Thymus (tissue), 14 donors: ENCODE measurements at places on chromosomes 5 and 9.
A peak's percentile ranks its signal among the peaks of the same experiment; 100 is the strongest.

DNA sequence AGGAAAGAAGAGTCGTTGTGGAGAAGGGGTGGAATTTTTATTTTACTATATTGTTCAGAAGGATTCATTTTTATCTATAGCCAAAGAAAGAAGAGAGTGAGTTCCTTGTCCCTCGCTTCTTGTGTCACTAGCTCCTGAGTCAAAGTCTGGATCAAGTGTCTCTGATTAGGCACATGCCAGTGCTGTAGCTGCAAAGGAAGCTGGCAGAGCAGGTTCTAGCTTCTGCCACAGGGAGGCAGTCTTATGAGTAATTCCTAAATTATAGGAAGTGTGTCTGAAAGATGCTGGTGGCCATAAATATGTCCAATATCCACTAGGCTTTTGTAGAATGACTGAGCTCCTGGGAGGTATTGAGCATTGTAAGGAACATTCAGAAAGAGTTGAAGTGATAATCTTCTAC, 84.7 kb downstream of the DOCK2 start:
- DNase-seq = no peak

DNA sequence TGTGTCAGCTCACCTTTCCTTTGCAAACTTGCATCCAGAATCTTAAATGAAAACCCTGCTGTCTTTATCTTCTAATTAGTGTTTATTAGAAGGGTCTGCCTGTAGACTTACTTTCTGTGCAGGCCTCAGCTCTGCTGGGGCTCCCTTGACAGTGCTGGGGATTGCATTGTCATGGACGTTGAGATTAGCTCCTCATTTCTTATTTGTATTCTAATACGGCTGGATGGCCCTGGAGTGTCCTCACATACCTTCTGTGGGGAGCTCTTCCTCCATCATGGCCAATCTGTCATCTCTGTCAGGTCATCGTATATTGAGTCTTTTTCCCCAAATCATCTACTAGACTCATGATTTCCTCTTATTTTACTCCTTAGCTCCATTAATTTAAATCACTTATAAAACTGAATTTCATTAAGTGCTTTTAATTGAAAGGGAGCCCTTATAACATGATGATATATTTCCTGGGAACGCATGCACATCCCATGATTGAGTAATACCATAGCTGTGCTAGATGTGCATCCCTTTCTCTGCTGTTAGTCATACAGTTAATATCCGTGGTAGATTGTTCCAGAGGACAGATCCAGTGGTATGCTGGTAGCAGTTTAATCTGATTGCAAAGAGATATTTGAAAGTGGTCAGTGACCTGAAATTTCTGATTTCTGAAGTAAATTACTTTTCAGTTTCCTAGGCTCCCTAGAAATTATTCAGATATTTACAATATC, 61.6 kb downstream of the ICE1 start:
- DNase-seq = no peak

DNA sequence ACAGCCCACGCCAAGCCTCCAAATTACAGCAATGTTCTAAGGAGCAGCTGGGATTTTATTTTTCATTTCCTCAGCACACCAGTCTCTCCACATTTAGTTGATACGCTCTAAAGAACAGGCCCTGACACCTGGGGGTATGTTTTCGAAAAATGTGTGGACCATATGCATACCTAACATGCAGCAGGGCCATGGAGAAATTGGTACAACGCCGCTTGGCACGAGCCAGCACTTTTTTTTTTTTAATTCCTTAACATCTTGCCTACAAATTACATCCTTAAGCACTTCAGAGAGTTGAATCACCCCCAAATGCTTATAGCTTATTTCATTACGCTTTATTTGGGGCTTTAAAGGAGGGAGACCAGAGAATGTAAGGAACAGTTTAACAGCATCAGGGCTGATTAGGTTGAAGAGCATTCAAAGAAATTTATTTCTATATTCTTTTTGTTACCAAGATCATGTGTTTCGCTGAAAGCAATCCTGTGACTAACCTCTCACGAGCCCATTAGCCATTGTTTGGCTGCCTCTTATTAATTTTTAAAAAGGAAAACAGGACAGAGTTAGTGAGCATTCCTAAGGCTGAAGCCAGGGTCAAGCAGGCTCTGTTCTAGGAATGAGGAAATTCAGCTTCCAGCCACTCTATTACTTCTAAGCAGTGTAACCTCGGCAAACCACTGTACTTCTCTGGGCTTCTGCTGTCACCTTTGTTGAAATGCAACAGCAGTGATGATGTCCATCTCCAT, 173.8 kb downstream of the ACTL7B start:
- DNase-seq = no peak

GRCh38 chr5:179791881-179792611, 1.7 kb upstream of the LTC4S start:
- no peak for DNase-seq

GRCh38 chr5:157143127-157143971, 684 bp upstream of the MED7 start:
- DNase-seq = peak; percentile 41

DNA sequence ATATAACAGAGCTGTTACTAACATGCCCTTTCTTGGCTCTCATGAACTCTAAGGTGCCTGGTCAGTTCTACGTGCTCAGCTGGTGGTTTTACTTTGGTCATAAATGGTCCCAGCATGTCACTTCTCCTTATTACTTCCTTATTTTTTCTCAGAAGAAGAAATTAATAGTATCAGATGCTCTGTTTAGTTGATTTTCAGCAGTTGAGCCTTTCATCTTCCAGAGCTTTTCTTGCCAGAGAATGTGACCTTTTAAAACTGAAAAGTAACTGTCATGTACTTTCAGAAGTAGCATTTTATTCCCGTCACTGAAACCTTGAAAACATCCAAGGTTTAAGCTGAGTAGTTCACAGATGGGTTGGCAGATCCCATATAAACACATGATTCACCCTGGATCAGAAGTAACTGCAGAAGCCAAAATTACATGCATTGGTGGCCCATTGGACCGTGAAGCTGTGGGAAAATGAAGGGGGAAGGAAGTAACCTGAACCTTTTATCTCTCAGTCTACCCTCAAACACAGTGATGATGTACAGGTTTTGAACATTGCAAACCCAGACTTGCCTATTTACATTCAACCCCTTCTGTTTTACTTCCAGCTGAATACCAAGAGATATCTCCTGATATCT, 50.5 kb downstream of the HACD4 start:
- no peak for DNase-seq

- DNase-seq = no peak
Measured at GRCh38 chr5:9851458-9851857, 221.3 kb upstream of the TAS2R1 start.

DNA sequence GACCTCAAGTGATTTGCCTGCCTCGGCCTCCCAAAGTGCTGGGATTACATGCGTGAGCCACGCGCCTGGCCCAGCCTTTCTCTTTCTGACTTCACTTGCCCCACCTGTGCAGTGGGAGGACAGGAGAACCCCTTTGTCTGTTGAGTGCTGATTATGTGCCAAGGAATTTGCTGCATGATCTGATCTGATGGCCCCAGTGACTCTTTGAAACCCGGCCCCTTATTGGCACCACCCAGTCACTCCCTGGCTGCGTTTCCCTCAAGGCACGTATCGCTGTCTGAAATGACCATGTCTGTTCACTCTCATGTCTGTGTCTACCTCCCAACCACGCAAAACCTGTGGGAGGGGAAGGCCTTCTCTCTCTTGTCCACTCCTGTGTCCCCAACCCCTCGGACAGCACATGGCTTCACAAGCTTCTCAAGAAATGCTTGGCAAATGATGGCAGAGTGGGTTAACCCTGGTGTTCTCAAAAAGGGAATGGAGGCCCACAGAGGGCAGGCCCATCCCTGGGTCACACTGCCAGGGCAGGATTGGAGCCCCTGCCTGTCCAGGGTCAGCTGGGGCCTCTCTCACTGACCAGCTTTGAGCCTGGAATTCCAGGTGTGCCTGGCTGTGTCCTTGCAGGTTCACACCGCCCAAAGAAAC, 21.9 kb downstream of the NEK6 start:
- DNase-seq = no peak

DNA sequence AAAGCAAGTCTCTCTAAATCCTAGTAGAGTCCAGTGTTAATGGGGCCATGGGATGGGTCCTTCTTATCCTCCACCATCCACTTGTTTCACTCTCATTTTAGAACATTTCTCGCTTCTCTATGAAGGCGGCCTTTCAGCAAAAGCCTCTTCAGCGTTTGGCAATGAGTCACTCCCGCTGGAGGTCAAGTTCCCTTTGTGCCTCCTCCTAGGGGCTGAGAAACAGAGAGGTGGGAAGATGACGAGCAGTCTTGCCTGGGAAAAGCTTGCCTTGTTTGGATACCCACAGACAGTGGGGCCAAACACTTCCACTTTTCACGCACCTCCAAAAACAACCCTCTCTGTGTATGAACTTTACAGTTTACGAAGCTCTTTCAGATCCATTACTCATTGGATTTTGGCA, 168.8 kb downstream of the GABBR2 start:
- no peak for DNase-seq

GRCh38 chr9:32558408-32558934, 6.1 kb upstream of the TOPORS start:
- DNase-seq = no peak

DNA sequence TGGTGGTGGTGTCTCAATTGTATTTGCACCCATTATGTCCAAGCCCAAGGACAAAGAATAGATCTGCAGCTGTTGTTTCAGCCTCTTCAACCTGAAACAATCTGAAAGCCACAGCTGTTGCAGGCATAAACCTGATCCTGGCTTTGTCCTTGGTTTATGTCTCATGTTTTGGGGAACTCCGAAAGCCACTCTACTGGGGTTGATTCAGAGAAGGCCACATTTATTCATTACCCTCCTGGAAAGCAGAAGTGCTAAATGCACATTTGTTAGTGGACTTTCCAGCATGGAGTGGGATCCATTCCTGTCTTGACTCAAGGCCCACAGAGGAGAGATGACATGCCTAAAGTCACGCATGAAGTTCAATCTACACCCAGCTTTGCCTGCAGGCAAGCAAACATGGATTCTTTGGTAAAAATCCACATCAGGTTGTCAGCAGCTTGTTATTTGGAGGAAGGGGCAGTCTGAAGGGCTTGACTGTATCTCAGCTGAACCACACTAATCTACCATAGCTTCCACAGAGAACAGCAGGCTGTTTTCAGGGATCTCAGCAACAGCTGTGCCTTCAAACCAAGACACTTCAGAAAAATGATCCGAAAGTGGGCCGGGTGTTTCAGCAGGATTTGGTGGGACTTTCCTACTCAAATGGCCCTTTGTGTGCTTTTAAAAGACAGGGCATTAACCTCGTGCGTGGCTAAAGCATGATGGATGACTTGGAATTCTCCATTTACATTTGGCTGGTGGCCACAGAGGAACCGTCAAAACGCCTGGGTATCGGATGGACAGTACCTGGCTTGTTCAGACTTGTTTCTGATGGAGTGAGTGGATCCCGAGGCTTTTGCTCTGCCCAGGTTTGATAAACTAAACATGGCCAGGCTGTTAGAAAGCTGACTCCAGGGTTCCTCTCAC, 36.2 kb upstream of the ADAM19 start:
- no peak for DNase-seq

DNA sequence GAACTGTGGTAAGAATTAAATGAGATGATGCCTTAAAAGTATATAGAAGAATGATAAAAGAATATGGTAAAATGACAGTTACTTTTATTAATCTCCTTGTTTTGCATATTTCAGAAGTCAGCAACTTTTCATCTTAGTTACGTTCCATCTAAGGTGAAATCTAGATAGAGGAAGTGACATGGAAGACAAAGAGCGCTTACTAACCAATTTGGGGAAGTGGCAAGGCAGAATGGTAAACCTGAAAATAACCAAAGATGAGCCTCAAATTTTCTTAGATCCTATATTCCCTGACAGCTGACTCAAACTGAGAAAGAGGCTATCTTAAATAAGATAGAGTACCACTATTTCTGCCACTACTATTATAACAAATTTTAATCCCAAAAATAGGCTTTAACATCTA, 52.5 kb downstream of the FGF10 start:
- DNase-seq = no peak

DNA sequence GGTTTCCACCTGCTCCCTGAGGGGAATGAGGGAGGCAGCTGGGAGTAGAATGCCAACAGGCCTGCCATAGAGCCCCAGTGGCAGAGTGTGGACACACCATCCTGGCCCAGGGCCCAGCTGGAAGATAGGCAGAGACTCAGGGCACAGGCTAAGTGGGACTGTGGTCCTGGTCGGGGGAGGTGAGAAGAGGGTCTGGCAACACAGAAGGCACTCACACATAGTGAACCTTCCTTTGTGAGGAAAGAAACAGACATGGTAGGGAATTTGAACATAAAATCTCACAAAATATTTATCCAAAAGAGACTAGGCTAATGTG, 41.2 kb downstream of the WDR36 start:
- no peak for DNase-seq

GRCh38 chr9:90915693-90916092, 114.1 kb downstream of the SYK start:
- no peak for DNase-seq

DNA sequence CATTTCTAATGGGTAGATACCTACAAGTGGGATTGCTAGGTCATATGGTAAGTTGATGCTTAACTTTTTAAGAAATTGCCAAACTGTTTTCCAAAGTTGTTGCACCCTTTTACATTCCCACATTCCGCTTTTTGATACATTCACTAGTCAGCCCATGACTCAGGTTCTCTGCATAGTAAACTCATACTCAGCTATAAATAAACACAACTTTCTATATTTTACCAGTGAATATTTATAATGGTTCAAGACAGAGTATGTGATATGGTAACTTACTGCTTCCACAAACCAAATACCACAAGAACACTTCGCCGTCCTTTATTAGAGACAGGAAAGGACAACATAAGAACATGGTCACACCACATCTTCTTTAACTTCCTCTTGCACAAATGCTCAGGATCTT, 54.0 kb downstream of the PLPP1 start:
- no peak for DNase-seq

DNA sequence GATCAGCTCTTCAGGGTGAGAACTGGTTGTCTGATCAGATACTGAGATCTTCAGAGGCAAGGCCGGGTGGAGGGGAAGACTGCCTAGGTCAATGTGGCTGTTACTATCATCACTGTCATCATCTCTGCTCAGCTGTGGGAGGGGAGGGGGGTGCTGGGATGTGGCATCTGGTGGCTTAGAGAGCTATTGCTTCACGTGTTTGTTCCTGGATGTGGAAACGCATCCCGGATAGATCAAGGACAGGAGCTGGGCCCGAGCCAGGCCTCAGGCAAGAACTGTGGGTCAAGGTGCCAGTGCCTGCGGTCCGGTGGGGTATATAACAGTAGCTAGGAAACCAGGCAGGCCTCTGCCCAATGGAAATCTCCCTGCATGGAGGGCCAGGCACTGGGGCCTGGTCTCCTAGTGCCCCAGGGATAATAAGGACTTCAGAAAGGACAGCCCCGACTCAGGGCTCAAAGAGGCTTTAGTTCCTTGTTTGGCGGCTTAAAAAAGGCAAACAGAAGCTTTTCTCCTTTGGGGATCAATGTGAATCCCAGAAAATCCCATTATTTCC, 30.3 kb upstream of the TIFAB start:
- DNase-seq = no peak
